ENCODE measurements at places on chromosomes 7 and 10. TPM values are rescaled to one million over a fixed set of nuclear protein-coding genes. Genes with fewer than 3 reads are reported as not detected.

The CTAGE4 gene
- total RNA-seq, result not detected

The LEP gene
- not detected for total RNA-seq

The MEIG1 gene
- 0.43 TPM for total RNA-seq

The TMEM120A gene
- total RNA-seq, result 45.9 TPM

The CADPS2 gene
- 0.03 TPM for total RNA-seq

The BMPR1A gene
- total RNA-seq, result 22.0 TPM

The OPN1SW gene
- total RNA-seq, result not detected

The UTF1 gene
- total RNA-seq, result not detected

The ZNF467 gene
- 1.1 TPM for total RNA-seq

Data from A549 treated with AZD2906 at 1 μM for 4 hours (cell line).